T-helper 17 cell (primary cell): ENCODE measurements at places on chromosomes 12 and 14. TPM values are rescaled to one million over a fixed set of nuclear protein-coding genes. Genes with fewer than 3 reads are reported as not detected.

FSCB gene
- total RNA-seq = not detected

SDR9C7 gene
- not detected for total RNA-seq

- no peak overlapping the region for H3K27ac ChIP-seq
- H3K4me1 ChIP-seq = peaks cover 30% of the 10 kb centered on the region
- no peaks in the 10 kb centered on the region for H3K27me3 ChIP-seq
- no peak overlapping the region for H3K4me3 ChIP-seq
- DNase-seq = no peak
These were observed 96.1 kb downstream of the PPHLN1 start for GRCh38 chr12:42421844-42422779.

GRCh38 chr12:3381059-3382047 is 109.7 kb upstream of the PRMT8 start:
- no peak overlapping the region for H3K4me3 ChIP-seq
- DNase-seq = no peak
- peaks cover 51% of the 10 kb centered on the region for H3K27me3 ChIP-seq
- H3K36me3 ChIP-seq = peaks cover 3% of the 10 kb centered on the region
- no peaks in the 10 kb centered on the region for H3K4me1 ChIP-seq

- peaks cover 3% of the 10 kb centered on the region for H3K36me3 ChIP-seq
- no peak overlapping the region for H3K4me3 ChIP-seq
- no peak overlapping the region for H3K27ac ChIP-seq
These were observed 171.0 kb upstream of the FOXN3 start for GRCh38 chr14:89588016-89588415.

DNA sequence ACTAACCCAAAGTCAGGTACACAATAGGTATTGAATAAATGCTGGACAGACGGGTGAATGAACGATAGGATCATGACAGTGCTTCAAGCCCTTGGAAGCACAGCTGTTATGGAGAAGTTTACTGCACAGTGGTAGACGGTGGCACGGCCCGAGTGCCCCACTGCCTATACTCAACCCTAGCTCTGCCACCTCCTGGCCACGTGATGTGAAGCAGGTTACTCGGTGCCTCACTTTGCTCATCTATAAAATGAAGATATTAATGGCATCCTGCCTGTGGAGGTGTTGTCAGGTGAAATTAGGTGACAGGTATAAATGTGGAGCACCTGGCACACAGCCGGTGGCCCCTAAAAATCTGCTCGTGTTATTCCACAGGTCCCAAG is 5.8 kb downstream of the ASB2 start:
- H3K27ac ChIP-seq = peak overlapping the region; percentile 68
- no peaks in the 10 kb centered on the region for H3K27me3 ChIP-seq
- no peaks in the 10 kb centered on the region for H3K36me3 ChIP-seq
- H3K4me3 ChIP-seq = peak overlapping the region; percentile 89
- DNase-seq = peak; percentile 52
- H3K4me1 ChIP-seq = peaks cover 30% of the 10 kb centered on the region

- H3K4me3 ChIP-seq = no peak overlapping the region
- no peaks in the 10 kb centered on the region for H3K4me1 ChIP-seq
- H3K36me3 ChIP-seq = no peaks in the 10 kb centered on the region
- H3K27ac ChIP-seq = no peak overlapping the region
- DNase-seq = no peak
- H3K27me3 ChIP-seq = no peaks in the 10 kb centered on the region
These were observed 97.3 kb downstream of the TRHDE start for GRCh38 chr12:72369423-72369959.
